Fibroblast of villous mesenchyme (primary cell): ENCODE measurements at places on chromosomes 5 and 9. TPM values are rescaled to one million over a fixed set of nuclear protein-coding genes. Genes with fewer than 3 reads are reported as not detected.
A peak's percentile ranks its signal among the peaks of the same experiment; 100 is the strongest.

SLC36A2 gene
- not detected in 2 replicates for total RNA-seq

DNA sequence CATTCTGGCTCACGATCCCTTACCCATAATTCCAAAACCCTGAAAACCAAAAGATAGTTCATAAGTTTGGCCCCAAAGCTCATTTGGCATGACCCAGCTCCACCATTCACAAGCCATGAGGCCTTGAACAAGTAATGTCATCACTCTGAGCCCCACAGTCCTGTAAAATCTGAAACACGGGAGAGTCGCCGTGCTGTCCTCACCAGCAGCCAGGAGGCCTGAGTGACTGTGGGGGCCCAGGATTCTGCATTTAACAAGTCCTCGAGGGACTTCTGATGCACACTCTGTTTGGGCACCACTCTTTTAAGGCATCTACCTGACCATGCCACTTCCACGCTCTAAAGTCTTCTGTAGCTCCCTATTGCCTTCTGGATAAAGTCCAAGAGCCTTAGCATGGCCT, 40.8 kb downstream of the DUSP1 start:
- DNase-seq, result no peak

DNA sequence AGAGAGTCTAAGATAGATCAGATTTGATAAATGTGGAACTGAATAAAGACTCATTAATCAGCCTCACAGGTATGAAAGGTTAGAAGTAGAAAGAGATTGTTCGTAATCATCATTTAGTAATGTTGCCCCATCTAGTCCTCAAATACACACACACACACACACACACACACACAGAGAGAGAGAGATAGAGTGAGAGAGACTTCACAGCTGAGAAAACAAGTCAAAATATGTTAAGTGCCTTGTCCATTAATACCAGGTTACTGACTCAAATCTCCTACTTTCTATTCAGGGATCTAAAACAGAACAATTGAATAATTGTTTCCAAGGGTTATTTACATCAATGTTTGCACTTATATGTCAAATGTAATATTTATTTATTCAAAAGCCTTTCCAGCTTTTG, 284.6 kb downstream of the MRPS30 start:
- DNase-seq, result no peak

DNA sequence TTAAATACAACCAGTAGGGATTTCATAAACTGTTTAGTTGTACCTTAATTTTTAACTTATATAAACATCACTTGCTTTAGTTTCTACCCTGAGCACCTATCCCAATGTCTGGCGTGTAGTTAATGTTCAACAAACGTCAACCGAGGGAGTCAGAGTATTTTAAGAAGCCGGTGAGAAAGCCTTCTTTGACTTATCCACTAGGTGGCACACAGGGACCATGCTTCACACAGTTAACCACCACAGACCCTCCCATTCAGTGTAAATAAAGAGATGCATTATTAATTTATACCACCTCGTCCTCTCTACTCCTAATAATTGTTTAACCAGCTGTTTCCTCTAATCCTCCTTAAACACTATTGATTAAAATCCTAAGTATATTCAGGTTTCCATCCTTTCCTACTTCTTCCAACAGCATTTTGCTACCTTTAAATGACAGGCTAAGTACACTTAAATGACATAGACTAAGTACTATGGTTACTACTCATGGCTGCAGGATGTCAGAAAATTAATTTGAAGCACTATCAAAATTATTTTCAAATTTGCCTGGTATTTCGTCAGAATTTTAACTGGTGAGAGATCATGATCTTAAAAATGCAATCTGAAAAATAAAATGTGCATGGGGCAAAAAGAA, 2.3 kb downstream of the HAPLN1 start:
- DNase-seq, result peak; percentile 69

DNA sequence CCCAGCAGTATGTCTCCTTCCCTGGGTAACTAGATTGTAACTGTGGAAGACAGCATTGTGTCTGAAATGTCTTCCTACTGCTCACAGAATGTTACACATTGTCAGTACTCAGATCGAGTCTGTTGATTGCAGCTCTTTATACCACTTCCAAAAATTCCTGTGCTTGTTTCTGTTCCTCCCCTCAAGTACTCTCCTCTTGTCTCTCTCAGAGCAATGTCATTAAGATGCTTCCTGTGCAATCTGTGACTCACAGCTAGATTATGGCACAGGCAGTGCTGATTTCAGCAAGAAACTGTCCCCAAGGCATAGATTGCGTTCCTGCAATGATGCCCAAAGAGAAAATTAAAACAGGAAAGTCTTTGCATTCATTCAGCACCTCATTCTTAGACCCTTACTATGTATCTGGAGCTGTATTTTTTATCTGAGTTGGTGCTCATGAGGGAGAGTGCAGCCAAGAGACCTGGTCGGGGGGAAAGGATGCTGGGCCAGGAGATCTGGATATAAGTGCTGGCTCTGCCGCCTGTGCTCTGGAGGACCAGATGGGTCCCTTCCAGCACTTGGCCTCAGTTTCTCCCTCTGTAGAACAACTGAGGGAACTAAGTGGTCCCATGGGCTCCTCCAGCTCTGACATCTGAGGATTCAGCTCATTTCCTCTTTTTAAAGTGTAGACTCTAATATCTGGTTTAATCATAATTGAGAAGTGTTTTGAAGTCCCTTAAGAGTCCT, 40.8 kb upstream of the GNPDA1 start:
- peak; percentile 66 for DNase-seq

GRCh38 chr9:110869931-110870330, 168.3 kb downstream of the LPAR1 start:
- DNase-seq, result no peak

PTPA gene
- total RNA-seq, result 133 and 136 TPM in 2 replicates

- no peak for DNase-seq
These were observed 18.5 kb upstream of the NTNG2 start for GRCh38 chr9:132143359-132143758.

PCDHA3 gene
- total RNA-seq, result under 0.01 and 0.32 TPM in 2 replicates

INSL4 gene
- not detected in 2 replicates for total RNA-seq

- peak; percentile 8 for DNase-seq
These were observed 297.1 kb upstream of the CD180 start for GRCh38 chr5:67493676-67494075.

SAXO1 gene
- total RNA-seq, result not detected in 2 replicates

DNA sequence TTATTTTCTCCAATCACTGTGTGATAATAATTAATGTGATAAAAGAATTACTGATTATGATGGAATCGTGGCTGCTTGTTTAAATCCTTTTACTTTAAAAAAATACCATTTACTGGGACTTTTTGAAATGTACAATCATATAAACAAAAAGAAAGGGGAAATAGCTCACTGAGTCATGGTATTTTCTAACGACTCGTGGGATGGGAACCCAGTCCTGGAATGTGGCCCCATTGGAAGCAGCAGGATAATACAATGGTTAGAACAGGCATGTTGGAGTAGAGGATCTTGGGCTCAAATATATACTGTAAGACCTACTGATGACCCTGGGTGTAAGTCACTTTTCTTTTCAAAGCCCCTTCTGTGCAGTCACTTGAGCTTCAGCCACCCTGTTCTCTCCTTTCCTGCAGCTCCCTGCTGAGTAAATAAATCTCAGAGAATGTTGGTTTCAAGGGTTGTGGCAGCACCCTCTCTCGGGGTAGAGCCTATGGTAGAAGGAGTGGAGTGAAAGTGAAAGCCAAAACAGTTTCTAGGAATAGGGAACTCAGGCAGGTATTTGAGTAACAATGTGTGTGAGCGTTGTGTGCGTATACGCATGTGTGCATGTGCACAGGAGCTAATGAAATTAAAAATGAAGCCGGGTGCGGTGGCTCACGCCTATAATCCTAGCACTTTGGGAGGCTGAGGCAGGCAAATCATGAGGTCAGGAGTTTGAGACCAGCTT, 40.8 kb upstream of the LARP1 start:
- peak; percentile 45 for DNase-seq

GRCh38 chr5:57575839-57576238, 93.2 kb upstream of the ACTBL2 start:
- no peak for DNase-seq

GRCh38 chr5:122602700-122603099, 172.2 kb upstream of the SNX2 start:
- DNase-seq, result no peak

DNA sequence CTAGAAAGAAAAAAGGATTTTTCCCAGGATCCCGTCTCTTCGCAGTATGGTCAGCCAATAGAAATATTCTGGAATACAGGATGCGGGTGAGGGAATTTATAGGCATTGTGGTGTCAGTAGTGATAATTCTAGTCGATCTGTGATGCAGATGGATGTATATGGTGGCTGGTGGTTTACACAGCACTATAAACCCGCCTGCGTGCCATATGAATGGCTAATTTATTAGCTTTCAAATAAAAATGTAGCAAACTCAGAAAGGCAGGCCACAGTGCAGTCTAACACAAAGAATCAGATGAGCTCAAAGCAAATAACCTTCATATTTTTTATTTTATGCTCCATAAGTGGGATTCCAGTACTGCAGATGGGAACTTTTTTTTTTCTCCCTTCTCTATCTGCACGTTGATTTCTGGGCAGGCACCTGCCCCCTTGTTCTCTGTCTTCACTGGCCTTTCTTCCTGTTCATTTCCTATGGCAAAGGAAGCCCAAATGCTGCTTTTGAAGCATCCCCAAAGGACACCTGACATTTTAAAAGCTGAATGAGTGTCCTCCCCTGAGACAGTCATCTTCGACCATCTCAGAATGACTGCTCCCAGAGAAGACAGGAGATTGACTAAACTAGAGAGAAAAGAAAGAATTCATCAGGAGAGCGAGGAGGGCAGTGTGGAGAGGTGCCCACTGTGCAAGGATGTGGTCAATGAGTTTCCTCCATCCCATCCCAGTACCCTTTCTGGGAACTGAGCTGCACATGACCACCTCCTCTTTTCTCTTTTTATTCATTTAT, 52.1 kb downstream of the SEMA6A start:
- DNase-seq, result no peak

GRCh38 chr5:173538018-173538417, 78.4 kb downstream of the BOD1 start:
- DNase-seq, result no peak

DNA sequence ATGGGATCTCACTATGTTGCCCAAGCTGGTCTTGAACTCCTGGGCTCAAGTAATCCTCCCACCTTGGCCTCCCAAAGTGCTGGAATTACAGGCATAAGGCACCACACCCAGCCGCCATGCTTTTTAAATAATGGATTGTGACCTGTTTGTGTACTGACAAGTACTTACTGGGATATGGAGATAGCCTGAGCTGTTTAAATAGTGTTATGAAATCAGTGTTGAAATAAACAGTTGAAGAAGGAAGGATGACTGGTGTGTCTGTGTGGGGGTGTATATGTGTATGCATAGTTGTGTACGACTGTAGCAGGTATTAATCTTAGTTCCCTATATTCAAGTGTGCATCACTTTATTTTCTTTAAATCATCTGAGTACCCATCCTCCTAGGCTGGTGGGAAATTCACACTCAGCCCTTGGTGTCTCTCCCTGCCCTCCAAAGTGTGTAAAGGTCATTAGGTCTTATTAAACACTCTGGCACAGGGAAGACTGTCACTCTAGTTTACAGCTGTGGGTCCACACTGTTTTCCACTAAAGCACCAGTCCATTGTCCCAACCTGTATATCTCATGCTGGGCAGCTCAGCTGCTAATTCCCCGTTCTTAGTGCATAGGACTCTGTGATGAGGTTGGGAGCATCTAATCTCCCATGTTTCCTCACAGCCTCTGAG, 91.0 kb downstream of the SNX18 start:
- DNase-seq, result peak; percentile 62
